AG20443 (cell line): ENCODE measurements at places on chromosomes 1 and 21.

DNA sequence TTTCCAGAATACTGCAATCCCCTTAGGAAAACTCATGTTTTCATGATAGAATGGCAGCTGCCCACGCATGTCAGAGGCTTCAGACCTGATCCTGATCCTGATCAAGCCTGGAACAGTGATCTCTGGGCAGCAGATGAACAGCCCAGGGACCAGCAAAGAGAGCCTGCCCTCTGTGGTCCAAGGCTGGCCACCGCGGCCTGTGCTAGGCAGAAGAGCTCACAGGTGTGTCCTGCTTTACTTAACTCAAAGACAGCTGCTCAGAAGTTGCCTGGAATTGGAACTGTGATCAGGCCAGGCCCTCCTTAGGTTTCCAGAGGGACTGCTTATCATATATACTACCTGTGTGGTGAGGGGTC, 21.2 kb upstream of the BCAR3 start:
- DNase-seq = no peak

GRCh38 chr1:63974966-63975365, 201.1 kb downstream of the ROR1 start:
- no peak for DNase-seq

DNA sequence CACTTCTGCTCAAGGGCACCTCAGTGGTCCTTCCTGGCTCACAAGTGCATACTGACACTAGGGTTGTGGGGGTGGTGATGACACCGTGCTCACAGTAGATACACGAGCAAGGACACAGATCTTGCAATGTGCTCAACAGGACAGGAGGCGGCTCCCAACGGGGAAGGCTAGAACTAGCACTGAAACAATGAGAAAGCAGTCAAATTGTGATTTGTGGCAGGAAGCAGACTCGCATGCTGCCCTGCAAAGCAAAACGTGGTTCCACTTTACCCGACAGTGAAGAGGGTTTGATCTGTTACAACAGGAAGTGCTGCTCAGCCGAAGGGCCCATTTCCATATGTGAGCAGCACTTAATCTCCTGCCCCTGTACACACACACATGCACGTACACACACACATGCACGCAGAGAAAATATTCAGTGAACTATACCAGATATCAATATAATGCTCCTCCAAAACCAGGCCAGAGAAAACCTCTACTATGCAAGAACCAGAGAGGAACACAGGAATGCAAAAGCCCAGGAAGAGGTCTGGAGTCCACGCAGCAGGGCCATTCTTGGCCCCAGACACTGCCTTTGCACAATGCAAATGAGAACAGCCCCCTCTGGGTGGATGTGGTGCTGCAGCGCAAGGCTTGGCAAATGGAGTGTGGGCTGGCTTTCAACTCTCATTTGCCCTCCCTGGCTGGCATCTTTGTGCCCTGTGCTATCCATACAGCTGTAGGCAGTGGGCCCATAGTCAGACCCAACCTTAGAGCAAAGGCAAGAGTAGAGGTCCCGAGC, 47.1 kb downstream of the KANK4 start:
- no peak for DNase-seq

- DNase-seq = no peak
Observed at GRCh38 chr21:30058928-30059327, 107.7 kb downstream of the CLDN17 start.

- DNase-seq = no peak
Observed at GRCh38 chr1:234856845-234857245, 246.9 kb upstream of the IRF2BP2 start.

GRCh38 chr1:163315773-163316374, 5.9 kb upstream of the NUF2 start:
- DNase-seq = peak; percentile 16

GRCh38 chr1:194394676-194395075, 1208.3 kb upstream of the B3GALT2 start:
- DNase-seq = no peak

GRCh38 chr1:228313536-228314277, 92.9 kb downstream of the TRIM11 start:
- DNase-seq = no peak

- no peak for DNase-seq
Observed at GRCh38 chr1:41837691-41838090, 81.0 kb downstream of the HIVEP3 start.

- no peak for DNase-seq
Observed at GRCh38 chr1:178335426-178335825, 161.3 kb downstream of the CLEC20A start.

GRCh38 chr1:236677641-236678235, 8.6 kb upstream of the ACTN2 start:
- no peak for DNase-seq

- peak; percentile 33 for DNase-seq
Observed at GRCh38 chr21:38631206-38631605, 132.9 kb upstream of the ERG start.

DNA sequence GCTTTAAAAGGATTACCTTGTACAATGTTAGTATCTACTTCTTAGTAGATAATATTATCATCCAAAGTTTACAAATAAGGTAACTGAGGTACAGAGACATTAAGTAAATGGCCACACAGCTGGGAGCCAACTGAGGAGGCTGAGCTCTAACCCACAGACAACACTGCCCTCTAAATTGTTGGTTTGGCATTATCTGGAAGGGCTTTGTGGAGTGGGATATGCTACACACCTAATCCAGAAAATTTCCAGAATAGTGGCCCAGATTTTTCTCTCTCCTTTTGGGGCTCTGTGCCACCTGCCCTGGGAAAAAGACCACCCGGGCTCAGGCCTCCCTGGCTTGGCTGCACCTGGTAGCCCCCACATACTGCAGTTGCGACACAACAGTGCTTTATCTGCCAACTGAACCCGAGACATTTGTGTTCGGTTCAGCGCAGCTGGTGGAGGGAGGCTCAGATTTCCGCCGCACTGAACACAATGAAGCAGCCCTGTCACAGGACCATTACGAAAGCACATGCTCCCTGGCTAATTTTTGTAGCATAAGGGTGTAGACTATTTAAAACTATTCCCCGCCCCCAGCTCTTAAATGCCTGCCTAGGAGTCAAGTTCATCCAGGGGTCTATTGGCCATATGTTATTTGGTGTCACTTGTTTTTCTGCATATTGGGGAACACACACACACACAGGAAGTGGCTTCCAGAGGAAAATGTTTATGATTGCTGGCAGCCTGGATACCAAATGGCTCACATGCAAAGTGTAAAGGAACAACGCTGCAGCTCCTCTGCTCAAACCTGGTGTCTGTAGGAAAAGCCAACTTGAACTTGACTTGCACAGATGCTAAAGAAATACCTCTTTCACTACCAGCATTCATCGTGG, 92.3 kb upstream of the ESRRG start:
- DNase-seq = no peak
